A673 (cell line): ENCODE measurements at places on chromosomes 4 and X. TPM values are rescaled to one million over a fixed set of nuclear protein-coding genes. Genes with fewer than 3 reads are reported as not detected.

GPR78 gene
- total RNA-seq: not detected in 2 replicates

FOXR2 gene
- total RNA-seq: not detected in 2 replicates

NCAPG gene
- 105 and 122 TPM in 2 replicates for total RNA-seq

AGA gene
- 24.5 and 24.6 TPM in 2 replicates for total RNA-seq

CXCL11 gene
- total RNA-seq: 0.30 and 0.50 TPM in 2 replicates

ITIH6 gene
- total RNA-seq: not detected in 2 replicates

TMSB15C gene
- 8.2 and 10.8 TPM in 2 replicates for total RNA-seq

DGKK gene
- total RNA-seq: 9.6 and 10.8 TPM in 2 replicates

LIAS gene
- 17.6 and 19.1 TPM in 2 replicates for total RNA-seq
